MV-4-11 (cell line): ENCODE measurements at places on chromosomes 1 and 21.

- DNase-seq = no peak
Observed at GRCh38 chr1:205298191-205298994, 23.2 kb downstream of the NUAK2 start.

DNA sequence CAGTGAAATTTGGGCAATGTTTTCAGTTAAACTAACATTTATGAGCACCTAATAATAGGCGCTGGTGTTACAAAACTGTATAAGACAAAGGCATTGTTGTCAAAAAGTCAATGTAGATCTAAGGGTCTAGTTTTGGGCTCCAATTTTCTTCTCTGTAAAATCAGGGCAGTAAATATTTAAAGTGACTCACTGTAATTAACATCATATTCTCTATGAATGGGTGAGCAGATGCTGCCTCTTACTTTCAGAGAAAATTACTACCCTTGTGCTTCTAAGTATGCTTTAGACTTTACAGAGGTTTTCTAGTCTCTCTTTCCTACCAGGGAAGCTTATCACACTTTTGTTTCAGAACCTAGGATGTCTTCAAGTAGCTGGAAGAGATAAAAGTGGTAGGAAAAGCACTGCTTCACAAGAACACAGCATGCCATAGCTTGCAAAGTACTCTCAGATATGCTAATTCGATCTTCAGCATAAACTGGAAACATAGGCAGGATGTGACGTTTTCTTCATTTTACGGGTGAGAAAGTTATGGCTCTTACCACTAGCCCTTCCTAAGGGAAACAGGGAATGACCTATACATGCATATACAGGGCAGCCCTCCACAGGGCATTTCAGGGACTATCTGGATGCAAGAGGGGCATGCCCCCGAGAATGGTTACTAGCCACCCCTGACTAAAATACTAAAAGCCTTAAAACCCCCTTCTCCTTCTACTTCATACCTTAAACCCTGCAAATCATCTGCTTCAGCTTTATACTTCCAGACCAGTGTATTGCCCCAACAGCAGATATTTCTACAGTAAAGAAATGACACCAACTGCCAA lies 2.6 kb downstream of the C1orf116 start:
- DNase-seq = no peak

DNA sequence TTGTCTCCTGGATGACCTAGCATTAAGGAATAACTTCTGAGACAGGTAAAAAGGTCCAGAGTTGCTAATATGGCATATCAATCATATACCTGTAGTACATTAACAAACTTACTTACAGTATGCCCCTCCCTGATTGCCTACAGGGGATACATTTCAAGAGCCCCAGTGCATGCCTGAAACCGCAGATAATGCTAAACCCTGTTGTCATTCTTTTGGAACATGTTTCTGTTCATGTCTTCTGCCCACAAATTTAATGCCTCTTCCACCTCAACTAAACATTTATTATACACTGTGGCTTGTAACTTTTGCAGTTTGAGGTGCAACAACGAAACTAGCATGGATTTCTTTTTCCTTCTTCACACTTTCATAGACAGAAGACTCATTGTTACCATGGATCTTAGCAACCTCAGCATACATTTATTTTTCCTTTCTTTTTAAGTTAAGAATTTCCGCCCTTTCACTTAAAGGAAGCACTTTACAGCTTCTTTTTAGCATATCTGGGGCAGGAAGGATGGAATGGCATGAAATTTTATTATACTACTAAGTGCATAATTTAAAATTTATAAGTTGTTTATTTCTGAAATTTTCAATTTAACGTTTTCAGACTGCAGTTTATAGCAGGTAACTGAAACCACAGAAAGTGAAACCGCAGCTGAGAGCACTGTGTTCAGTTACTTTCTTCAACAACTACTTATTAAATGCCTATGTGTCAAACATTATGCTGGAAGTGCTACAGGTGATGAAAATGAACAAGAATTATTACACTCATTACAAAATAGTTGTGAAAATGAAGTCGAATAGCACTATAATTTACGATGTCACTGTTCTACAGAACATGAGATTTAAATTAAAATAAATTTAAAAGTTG lies 25.3 kb downstream of the F13B start:
- DNase-seq = no peak

DNA sequence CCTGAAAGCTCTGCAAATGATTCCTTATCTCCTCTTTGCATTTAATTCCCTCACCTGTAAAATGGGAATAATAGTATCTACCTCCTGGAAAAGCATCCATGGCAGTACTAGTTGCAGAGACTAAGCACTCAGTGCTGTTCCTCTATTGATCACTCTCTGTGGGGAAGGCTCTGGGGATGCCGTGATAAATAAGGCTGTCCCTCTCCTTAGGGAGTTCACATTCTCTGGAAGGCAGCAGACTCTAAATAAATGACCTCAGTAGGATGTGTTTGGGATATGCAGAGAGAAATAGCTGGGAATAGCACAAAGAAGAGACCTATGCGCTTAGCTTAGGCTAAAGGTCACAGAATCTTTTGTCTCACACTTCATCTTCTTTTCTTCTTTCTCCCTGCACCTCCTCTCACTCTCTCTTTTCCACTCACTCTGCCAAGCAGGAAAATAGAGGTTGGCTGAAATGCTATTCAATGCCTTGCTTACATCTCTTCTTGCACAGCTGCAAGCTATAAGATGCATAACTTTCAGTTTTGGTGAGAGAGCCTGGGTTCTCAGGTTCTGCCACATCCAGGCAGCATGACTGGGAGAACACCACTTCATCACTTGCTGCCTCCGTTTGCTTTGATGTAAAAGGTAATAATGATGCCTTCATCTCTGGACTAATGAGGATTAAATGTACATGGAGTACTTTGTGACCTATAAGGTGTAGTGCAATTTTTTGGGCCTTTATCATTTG lies 101.5 kb downstream of the LMX1A start:
- no peak for DNase-seq

- peak; percentile 74 for DNase-seq
Observed at GRCh38 chr21:17660452-17660851, 47.8 kb upstream of the BTG3 start.

DNA sequence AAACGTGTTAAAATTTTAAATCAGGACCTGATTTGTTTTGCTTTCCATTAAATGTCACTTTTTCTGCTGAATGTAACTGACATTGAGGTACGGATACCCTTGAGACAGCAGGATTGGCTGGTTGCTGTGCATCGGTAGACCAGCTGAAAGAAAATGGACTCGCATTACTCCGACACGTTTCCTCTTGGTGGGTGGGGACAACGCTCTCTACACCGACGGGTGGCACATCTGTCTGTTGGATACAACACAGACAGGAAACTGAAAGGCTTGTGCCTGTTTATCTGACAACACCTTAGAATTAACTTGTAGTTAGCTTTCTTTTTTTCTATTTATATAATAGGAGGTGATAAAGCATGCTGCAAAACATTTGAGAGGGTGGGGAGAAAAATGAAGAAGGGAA lies 19.4 kb downstream of the PRPF38A start:
- peak; percentile 50 for DNase-seq

DNA sequence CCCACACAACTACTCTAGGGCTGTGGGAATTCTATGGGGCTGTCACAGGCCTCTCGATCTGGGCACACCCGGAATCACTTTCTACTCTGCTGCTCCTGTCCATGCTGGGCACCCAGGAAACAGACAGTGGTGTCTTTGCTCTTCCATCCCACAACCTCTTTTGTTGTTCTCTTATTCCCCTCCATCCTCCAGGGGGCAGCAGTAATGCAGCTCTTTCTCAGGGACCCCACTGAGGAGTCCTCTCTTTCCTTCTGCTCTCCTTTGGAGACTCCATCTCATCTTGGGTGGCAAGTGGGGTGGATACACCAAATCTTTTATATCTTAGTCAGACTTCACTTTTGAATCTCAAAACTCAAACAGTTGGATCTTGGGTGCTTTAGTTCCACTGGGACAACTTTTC lies 206.3 kb downstream of the HS2ST1 start:
- DNase-seq = no peak

DNA sequence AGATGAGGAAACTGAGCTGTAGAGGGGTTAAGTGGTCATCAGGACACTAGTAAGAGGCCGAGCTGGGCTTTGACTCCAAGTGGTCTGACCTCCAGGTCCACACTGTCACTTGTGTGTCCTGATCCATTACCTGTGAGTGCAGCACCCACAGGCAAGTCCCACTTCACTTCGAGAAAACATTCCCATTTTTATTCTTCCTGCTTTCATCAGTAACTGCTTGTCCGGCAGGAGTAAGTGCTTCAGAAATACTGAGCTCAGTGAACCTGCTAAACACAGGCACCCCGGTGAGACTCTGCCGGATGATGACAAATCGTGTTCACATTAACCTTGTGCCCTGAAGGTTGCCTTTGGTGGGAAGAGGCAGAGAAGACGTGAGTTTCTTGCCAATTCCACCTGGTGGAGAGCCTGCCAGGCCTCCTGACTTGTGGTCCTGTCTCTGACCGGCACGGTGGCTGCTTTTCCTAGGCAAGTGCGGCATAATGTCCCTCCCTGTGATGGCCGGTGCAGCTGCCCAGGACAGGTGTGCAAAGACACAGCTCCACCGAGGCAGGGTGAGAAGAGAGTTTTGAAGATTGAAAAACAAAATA lies 29.4 kb downstream of the ZBTB18 start:
- DNase-seq = no peak

GRCh38 chr1:4120557-4121292 lies 220.7 kb upstream of the C1orf174 start:
- DNase-seq = no peak

DNA sequence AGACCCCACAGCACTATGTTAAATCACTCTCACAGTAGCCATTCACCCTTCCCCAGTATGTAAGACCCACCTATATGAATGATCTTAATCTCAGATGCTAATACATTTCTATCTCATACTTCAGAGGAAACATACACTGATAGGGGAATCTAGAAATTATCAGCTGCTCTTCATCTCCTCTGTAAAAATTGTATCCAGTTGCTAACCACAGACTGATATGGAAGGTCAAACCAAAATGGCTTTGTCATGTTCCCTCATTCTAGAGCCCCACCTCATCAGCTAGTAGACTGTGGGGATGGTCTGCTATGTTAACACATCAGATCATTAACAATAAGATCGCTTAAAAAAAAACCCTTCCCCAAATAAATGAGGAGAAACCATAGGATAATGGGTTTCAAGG lies 71.7 kb downstream of the UBR4 start:
- no peak for DNase-seq

- no peak for DNase-seq
Observed at GRCh38 chr1:29211086-29212030, 19.4 kb downstream of the MECR start.

DNA sequence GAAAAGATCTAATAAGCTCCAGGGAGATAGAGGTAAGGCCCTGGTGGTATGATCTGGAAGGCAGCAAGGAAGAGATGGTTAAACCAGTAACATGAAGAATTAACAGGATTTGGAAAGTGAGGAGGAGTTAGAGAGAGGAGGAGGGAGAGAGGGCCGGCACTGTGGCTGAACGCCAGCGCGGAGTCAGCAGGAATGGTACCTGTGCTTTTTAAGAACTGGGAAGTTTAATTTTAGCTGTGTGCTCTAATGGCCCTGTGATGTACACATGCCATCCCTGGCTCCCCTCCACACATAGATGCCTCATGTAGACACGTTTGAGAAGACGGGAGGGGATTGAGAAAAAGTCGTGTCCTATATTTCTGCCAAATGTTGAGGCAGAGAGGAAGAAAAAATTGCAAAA lies 13.8 kb upstream of the AVPR1B start:
- DNase-seq = no peak

GRCh38 chr1:8939000-8939265 lies 6.7 kb upstream of the CA6 start:
- DNase-seq = no peak

GRCh38 chr1:116677474-116678062 lies 10.0 kb upstream of the IGSF3 start:
- no peak for DNase-seq

DNA sequence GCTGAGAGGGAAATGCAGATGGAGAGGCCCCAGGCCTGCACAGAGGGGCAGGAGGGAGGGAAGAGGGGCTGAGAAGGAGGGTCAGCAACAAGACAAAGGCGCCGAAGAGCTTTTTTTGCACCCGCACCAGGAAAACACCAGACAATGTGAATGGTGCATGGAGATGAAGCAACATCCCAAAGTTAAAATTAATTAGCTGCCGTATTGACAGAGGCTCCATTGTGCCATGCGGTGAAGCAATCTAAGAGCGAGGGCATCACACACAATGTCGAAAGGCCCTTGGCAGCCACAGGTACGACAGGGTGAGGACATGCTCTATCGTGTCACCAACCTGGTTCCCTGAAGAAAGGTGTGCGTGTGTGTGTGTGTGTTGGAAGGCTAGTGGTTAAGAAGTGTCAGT lies 41.2 kb downstream of the SSBP3 start:
- DNase-seq = no peak

- no peak for DNase-seq
Observed at GRCh38 chr1:65979136-65980044, 186.7 kb downstream of the PDE4B start.

GRCh38 chr1:65165269-65165993 lies 17.4 kb downstream of the AK4 start:
- peak; percentile 99 for DNase-seq

- DNase-seq = no peak
Observed at GRCh38 chr1:229619002-229619401, 6.9 kb downstream of the TAF5L start.

GRCh38 chr1:18915341-18915740 lies 13.0 kb upstream of the ALDH4A1 start:
- DNase-seq = no peak

DNA sequence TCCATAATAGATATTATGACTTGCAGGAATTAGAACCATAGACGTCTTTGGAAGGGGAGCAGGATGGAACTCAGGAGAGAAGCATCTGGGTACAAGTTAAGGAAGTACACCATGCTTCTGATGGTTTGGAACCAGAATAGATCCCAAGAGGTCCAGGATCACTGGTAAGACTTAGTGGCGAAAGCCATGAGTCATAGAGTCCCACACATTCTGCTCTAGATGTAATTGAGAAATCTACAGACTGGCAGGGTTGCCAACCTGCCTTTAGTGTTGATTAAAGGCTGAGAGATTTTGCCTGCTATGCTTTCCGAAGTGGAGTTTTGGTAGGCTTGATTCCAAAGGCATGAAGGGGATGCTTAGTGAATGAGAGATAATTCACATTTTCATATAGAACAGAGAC lies 57.1 kb upstream of the C1orf87 start:
- peak; percentile 77 for DNase-seq

DNA sequence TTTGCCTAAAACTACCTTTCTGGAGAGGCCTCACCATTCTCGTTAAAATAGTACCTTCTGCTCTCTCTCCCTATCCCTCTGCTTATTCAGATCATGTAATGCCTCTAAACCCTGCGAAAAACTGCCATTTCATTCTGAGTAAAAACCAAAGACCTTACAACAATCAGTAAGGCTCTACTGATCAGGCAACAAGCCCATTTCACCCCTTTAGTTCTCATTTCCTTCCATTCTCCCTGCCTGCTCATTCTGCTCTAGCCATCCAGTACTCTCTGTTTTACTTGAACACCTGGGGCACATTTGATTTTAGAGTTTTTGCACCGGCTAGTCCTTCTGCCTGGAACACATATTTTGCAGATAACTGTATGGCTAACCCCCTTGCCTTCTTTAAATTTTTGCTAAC lies 187.8 kb downstream of the COQ8A start:
- no peak for DNase-seq
